ENCODE measurements at places on chromosomes 16 and 17.

DNA sequence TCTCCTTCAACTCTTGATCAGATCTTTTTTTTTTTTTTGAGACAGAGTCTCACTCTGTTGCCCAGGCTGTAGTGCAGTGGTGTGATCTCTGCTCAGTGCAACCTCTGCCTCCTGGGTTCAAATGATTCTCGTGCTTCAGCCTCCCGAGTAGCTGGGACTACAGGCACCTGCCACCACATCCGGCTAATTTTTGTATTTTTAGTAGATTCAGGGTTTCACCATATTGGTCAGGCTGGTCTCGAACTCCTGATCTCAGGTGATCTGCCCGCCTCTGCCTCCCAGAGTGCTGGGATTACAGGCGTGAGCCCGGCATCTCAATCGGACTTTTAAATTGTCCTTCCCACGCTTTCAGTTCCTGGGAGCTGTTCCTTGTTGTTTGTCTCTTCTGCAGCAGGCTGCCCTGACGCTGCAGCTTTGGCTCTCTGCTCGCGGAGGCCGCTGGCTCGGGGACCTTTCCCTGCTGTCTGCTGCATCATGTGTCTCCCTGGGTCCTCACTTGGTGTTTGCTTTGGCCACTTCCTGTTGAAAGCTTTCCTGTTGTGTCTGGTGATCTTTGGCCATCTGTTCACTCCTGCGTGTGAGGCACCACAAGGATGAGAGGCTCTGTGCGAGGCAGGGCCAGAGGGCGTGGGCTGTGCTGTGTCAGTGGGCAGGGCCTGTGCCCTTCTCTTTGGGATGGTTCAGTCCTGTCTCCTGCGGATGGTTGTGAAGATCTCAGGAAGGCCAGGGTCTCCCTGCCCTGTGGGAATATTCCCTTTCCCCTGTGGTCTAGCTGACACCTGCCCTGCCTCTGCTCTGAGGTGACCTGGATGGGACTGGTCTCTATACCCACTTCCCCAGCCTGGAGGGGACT, 18.4 kb upstream of the CAPN15 start:
- no peak for DNase-seq

DNA sequence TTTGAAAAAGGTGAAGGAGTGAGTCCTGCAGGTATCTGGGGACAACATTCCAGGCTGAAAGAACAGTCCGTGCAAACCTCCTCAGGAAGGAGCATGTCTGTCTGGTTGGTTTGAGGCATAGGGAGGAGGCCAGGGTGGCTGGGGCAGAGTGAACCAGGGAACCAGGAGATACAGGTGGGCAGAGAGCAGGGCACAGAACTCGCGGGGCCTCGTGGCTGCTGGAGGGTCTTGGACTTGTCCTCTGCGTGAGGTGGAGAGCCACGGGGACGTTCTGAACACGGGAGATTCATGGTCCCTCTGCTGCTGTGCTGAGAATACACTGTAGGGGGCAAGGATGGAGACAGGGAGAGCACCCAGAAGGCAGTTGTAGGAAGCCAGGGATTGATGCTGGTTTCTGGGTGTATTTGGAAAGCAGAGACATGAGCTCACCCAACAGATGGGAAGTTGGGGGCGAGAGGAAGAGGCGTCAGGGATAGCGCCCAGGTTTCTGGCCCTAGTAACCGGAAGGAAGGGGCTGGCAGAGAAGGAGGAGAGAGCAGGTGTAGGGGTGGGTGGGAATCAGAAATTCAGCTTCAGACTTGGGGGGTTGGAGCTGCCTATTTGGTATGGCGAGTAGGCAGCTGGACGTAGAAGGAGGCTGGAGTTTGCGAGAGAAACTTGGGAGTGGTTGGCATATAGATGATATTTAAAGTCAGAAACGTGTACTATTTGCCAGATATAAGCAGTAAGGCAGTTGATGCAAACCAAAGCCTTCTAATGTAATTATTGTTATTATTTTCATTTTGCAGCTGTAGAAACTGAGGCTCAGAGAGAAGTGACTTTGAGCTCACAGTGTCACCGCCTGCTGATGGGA, at the start of gene CCL17:
CCL17 (plus strand) TSS at position 803 of the 853 bp plus-strand sequence. CDS start 9,166 bp downstream, outside the sequence.
- DNase-seq: no peak

GRCh38 chr16:70691223-70692129, 5.6 kb upstream of the MTSS2 start:
- DNase-seq: no peak

GRCh38 chr16:78199325-78200022, 100.0 kb downstream of the WWOX start:
- DNase-seq: no peak

DNA sequence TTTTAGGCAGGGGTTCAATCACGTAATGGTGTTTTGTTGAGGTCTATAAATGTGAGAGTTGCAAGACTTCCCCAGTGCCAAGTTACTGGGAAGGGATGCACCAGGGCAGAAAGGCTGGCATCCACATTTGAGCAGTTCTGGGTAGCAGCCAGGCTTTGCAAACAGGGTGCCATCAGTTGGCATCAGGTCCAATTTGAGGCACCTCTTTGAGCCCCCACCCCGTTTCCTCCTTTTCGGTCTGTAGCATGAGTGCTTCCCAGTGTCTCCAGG, 142.6 kb upstream of the CACNG5 start:
- DNase-seq: no peak

- DNase-seq: no peak
Observed at GRCh38 chr16:57469046-57469445, 6.6 kb downstream of the POLR2C start.

GRCh38 chr17:77297693-77298666, 157.2 kb downstream of the SEC14L1 start:
- DNase-seq: no peak

GRCh38 chr17:80034791-80035686, 633 bp downstream of the TBC1D16 start:
- DNase-seq: peak; percentile 53

GRCh38 chr16:73711406-73712080, 585.1 kb upstream of the PSMD7 start:
- DNase-seq: peak; percentile 19

DNA sequence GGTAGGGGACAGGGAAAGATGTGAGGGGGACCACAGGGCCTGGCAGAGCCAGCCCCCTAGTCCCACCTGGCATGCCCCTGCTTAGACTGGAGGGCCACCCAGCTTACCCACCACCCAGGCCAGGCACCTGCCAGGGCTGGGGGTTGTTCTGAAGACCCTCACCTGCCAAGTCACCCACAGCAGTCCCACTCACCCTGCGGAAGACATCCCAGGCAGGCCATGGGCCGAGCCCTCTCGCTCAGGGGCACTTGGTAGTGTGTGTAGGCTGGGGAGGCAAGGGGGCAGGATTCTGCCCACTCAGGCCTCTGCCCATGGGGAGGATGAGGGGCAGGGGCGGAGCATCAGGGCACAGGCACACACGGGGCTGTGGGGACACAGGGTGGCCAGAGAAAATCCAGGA, 4.0 kb downstream of the PLCD3 start:
- DNase-seq: no peak

GRCh38 chr17:8384801-8385378, 1.9 kb upstream of the RPL26 start:
- no peak for DNase-seq

DNA sequence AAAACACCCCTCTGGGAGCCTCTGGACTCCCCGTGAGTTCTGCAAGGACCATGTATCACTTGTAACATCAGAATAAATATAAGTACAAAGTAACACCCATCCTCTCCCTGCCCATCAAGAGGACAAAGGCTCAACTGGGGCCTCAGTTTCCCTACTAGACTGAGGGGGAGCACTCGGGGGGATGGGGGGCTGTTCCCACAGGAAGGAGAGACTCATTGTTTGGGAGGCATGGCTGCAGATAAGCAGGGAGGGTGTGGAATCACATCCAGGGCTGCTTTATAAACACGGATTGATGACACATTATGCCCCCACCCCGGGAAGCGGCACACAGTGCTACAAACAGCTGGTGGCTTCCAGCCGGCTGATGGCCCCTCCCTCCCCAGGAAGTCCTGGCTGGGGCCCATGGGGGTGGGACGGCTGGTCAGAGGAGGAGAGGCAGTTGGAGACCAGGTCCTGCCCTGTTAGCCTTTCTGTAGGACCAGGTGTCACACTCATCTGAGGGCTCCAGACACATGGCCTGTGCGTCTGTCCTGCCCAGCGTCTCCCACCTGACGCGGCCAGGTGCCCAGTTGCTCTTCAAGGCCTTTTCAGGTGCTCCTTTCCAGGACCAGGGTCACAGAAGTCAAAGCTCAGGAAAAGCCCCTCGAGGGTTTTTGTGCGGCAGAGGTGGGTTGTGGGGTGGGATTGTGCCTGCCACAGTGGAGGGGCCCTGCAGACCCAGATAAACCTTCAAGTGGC, 1.3 kb upstream of the MPG start:
- no peak for DNase-seq

DNA sequence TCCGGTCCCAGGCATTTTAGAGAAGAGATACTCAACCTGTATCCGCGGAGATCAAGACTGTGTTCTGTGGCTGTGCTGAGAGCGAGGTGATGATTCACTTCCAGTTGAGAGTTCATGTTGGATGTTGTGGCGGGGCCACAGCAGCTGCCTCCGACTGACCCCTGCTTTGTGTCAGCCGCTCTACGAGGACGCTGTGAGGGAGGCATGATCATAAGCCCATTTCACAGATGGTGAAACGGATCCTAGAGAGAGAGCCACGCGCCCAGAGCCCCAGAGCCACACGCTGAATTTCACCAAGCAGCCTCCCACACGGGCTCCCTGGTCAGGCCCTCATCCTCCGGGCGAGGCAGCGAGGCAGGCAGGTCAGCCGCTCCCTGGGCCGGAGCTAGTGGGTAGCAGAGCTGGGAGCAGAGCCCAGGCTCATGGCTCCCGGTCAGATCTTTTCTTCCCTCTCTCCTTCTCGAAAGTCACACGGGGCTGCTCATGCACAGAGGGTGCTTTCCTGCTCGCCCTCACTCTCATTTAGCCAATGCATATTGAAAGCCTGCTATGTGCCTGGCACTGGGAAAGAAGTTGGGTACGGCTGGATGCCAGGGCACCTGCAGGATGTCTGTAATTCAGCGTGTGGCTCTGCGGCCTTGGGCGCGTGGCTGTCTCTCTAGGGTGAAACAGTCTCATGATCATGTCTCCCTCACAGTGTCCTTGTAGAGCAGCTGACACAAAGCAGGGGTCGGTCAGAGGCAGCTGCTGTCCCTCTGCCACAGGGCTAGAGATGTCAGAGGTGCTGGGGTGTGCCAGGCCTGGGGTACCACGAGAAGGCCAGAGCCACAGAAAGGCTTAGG, 155.6 kb upstream of the CHMP6 start:
- no peak for DNase-seq

DNA sequence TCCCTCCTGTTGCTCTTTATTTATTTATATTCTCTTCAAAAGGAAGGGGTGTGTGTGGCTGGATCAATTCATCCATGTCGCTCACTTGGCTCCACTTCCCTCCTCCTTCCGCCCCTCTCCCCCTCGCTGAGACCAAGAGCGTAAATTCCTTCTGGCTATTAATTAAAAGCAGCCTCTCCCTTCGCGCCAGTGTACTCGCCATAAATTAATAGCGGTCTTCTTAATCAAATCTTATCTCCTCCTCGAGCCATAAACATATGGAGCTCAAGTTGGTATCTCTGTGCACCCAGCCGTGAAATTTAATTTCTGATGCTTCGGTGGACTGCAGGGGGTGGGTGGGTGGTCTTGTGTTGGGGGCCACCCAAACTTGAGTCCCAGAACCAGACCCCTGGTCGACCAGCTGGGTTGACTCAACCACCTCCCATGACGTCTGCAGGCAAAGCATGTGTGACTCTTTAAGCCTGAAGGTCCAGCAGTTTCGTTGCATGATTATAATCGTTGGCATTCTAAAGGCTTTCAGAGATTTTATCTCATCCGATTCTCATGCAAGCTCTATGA, 57.9 kb downstream of the SDK2 start:
- no peak for DNase-seq

- no peak for DNase-seq
Observed at GRCh38 chr17:67280279-67280678, 35.3 kb upstream of the HELZ start.

- DNase-seq: peak; percentile 91
Observed at GRCh38 chr17:29219378-29220047, 27.1 kb upstream of the CRYBA1 start.

GRCh38 chr17:41773731-41774193, 12.7 kb downstream of the JUP start:
- peak; percentile 15 for DNase-seq

DNA sequence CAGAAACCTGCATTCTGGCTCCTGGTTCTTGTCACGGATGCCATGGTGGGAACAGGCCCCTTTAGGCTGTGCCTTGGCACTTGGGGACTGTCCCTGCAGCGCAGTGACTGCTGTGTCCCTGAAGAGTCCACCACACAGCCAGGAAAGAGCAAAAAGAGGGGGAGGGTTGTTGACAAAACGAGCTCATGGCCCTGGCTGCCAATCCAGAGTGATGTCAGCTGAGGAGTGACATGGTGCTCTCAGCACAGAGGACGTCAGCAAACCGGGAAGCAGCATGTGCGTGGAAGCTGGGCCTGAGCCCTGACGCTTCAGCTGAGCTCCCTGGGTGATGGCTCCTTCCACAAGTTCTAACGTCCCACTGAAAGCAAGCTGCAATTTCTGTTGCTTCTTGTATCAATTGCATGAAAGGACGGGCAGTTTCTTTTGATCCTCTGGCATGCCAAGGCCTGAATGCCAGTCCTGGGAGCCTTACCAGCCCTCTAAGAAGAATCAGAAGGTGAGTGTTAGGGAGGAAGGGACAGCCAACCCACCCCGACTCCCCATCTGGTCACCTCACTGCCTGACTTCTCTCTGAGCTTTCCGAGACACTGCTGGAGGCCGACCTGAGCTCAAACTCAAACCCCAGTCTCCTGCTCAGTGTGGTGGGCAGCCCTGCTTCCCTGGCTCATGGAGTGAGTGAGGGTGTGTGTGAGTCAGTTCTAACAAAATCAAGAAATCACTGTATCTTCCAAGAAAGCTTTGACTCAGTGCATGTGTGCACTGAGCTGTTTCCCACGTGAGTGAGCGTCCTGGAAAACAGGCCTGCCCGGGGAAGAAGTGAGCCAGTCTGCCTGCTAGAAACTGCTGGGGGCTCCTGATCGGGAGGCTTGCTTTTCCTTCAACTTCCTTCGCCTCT, 14.7 kb upstream of the WNT3 start:
- no peak for DNase-seq

- DNase-seq: no peak
Observed at GRCh38 chr16:66933776-66934137, 445 bp downstream of the CIAO2B start.

DNA sequence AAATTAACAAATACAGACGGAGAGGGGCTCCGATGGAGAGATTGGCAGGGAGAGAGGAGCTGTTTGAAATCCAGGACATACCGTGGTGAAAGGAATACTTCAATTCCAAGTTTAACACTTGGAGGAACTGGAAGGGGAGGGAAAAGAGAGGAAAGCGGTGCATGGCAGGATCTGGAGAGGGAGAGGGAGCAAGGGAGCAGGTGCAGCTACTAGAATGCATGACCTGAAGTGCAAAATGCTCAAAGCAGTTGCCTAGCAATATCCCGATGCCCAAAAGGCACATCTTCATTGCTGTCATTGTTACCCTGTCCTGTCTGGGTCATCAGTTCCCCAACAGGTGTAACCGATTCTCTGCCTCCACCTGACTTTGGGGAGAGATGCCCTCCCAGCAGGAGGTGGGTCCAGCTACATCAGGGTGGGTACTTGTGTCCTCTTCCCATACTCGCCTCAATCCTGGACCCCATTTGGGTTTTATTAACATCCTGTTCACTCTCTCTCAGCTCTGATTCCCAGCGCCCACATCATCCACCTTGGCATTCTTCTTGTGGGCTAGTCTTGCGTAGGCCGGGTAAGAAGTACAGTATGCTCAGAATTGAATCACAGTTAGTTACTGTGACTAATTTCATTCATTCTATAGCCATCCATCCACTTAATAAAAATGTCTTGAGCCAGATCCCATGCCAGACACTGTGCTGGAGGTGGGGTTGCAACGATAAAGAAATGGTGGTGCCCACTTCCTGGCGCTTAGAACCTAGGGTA, 37.4 kb upstream of the EMP2 start:
- DNase-seq: no peak
